Activated T-cell treated with anti-CD3 and anti-CD28 coated beads for 48 hours (primary cell): ENCODE measurements at places on chromosomes 13 and 19.

- DNase-seq, result no peak
These were observed 64.4 kb upstream of the FRY start for GRCh38 chr13:31967155-31967554.

GRCh38 chr13:35593651-35594050, 117.2 kb upstream of the MAB21L1 start:
- no peak for DNase-seq

DNA sequence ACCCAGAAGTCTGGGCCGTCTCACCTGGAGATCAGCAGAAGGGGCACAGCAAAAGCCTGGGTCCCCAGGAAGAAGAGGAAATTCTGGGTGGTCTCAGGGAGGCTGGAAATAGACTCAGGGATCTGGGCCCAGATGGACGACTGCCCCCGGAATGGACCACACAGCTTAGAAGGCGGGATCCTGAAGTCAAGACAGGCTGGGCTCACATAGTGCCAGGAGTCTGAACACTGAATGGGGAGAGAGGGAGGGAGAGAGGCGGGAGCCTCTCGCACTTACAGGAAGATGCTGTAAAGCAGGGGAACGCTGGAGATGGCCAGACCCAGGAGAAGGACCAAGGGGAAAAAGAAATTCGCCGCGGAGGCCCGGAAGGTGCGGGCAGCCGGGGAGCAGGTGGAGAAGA, 1.3 kb upstream of the LENG1 start:
- DNase-seq, result no peak

- no peak for DNase-seq
These were observed 3.1 kb upstream of the PRR20A start for GRCh38 chr13:57137585-57137984.

GRCh38 chr13:85935868-85936467, 136.7 kb upstream of the SLITRK6 start:
- DNase-seq, result no peak

GRCh38 chr13:111304041-111304544, 16.3 kb upstream of the TEX29 start:
- no peak for DNase-seq

GRCh38 chr13:42574011-42574410, at the start of gene TNFSF11:
Gene TNFSF11, plus strand, starts transcription at chr13:42574152. Its CDS starts 152 bp downstream, at chr13:42574304.
- peak; percentile 28 for DNase-seq

DNA sequence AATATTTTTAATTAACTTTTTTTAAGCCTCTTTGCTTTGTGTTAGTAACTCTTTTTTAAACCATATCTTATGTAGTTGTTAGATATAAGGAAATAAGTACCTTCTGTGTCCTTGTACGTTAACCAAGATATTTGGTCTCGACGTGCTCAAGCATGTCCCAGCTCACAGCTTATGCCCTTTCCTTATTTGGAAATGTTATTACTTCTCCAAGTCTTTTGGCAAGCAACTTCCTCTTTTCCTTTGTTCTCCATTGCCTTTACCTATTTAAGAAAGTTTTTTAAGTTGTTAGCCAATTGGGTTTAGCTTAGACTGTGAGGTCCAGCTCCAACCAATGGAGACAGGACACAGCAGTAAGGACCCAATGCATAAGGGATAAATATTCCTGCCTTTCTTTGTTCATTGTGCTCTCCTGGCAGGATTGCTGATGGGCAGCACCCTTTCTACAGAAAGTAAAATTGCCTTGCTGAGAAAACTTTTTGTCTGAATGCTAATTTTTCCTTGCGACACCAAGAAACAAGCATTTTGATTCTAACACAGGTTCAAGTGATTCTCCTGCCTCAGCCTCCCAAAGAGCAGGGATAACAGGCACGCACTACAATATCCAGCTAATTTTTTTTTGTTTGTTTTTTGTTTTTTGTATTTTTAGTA, 5.2 kb downstream of the DKKL1 start:
- DNase-seq, result no peak

DNA sequence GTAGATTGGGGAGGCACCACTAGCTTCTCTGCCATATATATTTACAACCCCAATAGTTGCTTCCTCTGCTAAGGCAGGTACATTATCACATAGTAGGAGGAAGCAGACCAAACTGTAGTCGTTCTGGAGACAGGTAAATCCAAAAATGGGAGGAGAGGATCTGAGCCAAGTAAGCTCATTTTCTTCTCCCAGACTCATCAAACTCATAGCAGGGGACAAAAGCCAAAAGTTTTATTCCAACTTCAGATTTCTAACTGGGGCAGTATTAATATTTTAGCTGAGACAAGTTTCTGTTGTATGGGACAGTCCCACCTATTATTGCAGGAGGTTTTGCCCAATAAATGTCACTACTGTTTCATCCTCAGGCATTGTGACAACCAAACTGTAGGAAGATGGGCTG, 7.8 kb upstream of the IGSF23 start:
- no peak for DNase-seq

DNA sequence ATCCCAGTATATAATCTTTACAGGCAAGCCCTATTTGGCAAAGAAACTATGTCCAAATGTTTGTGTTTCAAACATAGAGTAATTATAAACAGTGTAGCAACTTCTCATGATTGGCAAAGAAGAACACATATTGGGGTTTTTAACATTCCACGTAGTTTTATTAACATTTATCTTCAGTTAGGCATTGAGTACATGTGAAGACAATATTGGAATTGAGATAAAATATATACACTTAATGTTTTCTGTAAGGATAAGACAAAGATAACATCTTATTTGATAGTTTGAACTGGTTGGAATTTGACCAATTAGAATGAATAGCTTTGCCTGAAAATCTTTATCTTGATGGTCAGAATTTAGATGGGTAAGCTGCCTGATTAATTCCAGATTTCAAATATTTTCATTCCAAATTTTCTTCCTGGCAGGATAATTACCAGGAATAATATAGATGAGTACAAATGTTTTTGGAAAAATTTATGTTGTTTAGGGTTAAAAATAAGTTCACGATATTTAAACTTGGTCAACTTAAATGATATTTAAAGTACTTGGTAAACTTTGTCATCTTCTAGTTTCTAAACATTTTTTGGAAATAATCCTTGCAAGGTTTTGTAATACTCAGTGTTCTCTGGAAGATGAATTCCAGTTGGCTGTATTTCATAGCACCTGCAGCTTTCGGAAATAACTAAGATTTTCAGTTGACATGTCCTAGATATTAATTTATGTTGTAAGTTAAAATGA, 536.5 kb upstream of the SPRY2 start:
- DNase-seq, result no peak

DNA sequence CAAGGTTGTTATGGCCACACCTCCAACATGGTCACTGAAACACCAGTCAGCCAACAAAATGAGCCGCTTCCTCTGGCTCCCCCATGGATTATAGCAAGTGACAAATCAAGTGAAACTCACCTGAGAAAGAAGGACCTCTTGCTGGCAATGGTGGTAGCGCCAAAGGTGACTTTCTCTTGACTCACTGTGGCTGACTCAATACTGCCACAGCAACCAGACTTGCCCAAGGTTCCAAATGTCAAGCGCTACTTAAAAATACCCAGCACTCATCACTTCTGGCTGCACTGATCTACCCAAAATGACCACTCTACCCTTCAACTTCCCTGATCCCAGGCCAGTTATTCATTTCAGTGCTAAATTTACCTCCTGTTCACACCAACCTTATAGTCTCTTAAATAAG, 495.5 kb downstream of the FOXO1 start:
- peak; percentile 47 for DNase-seq

DNA sequence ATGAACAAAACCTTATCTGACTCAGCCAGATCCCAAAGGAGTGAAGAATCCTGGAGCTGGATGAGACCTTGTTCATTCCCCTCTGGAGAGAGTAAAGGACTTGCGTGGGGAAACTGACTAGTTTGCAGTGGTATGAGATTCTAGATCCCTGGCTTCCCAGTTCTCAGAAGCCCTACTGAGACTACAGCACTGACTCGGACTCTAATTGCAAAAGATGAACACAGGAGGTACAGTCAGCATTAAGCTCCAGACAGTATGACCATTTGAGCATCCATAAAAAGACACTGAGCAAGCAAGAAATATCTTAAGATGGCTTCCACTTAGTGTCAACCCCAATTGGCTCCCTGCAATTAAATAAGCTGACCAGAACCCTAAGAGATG, 6.8 kb downstream of the ZC3H4 start:
- no peak for DNase-seq

- DNase-seq, result no peak
These were observed 31.1 kb downstream of the ZNF571 start for GRCh38 chr19:37563518-37563917.

GRCh38 chr19:913080-913748, at the start of gene R3HDM4:
Gene R3HDM4, minus strand, starts transcription at chr19:913219. Its CDS starts 62 bp downstream, at chr19:913157.
- peak; percentile 86 for DNase-seq

DNA sequence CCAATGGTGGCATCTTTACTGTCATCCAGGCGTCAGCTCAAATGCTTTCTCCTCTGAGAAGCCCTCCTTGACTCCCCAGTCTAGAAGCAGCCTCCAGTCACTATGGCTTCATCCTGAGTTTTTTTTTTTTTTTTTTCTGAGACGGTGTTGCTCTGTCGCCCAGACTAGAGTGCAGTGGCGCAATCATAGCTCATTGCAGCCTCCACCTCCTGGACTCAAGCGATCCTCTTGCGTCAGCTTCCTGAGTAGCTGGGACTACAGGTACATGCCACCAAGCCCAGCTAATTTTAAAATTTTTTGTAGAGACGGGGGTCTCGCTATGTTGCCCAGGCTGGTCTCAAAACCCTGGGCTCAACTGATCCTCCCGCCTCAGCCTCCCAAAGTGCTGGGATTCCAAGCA, 4.2 kb downstream of the NRTN start:
- no peak for DNase-seq

DNA sequence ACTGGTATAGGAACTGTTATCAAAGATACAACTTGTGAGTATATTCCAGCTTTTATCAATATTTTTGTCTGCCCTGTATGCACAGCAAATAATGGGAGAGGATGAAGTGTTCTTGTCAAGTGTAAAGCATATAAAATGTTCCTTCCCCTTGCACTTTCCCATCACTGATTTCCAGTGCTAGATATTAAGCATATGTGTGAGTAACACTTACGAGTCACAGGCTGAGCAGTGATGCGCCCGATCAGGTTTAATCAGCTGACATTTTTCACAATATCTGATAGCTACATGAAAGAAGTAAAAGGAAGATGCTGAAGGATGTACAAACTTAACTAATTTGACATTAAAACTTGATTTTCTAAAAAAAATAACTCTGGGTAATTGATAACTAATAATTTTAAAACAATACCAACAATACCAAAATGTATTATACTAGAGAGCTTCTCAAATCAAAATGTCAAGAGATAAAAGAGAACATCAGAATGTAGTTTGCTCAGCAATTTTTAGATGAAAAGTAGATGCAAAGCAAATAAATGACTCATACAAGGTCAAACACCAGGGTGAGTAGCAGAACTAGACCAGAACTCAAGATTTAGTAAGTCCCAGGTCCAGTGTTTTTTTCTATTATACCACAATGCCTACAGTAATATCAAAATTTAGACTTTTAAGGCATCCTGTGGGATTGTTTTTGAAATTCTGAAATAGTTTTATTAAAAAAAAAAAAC, 56.4 kb downstream of the ZDHHC20 start:
- DNase-seq, result no peak

DNA sequence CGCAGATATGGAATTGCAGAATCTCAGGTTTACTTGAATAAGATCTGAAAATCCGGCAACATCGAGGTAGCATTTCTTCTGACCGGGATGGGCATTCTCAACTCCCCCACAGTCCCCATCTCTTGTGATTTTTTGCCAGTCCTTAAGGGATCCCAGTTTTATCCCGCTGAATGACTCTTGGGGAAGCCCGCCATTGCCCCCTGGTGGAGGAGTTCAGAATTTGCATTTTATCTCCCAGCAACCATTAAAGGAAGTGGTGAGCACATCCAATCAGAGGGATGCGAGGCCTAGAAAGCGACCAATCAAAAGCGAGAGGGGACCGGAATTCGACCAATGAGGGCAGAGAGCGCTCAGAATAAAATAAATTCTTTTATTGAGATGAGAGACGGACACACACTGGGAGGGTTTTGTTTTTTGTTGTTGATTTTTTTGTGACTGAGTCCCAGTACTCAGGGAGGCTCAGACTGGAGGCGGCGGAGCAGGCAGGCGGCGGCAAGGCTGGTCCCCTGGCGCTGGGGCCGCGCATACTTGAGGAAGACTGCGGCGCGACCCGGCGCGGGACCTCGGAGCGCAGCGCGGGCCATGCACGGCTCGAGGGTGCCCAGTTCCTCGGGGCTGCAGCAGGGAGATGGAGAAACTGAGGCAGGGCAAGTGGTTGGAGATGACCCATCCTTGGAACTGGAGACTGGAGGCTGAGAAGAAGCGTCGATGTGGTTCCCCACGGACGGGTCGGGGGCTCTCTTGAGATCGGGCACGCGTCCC, 3.9 kb upstream of the TTC9B start:
- peak; percentile 62 for DNase-seq

DNA sequence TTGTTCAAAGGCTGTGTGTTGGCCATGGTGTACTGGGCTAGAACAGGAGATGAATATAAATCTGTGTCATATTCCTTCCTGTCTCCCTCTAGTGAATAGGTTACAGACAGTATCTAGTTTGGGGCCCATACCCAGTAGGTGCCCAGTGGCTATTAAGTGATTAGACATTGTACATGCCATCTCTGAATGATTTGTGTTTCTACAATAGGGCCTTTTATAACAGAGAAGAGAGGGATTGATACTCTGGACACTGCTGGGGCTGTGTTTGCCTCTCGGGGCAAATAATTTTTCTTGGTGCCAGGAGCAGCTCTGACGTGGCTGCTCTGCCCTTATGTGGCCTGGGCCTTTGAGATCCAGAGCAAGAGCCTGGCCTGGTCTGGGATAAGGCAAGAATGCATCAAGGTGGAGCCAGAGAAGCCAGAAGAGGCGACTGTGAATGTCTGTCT, 403.1 kb downstream of the SPRY2 start:
- no peak for DNase-seq

GRCh38 chr19:30817197-30817596, 445.0 kb downstream of the ZNF536 start:
- DNase-seq, result no peak

DNA sequence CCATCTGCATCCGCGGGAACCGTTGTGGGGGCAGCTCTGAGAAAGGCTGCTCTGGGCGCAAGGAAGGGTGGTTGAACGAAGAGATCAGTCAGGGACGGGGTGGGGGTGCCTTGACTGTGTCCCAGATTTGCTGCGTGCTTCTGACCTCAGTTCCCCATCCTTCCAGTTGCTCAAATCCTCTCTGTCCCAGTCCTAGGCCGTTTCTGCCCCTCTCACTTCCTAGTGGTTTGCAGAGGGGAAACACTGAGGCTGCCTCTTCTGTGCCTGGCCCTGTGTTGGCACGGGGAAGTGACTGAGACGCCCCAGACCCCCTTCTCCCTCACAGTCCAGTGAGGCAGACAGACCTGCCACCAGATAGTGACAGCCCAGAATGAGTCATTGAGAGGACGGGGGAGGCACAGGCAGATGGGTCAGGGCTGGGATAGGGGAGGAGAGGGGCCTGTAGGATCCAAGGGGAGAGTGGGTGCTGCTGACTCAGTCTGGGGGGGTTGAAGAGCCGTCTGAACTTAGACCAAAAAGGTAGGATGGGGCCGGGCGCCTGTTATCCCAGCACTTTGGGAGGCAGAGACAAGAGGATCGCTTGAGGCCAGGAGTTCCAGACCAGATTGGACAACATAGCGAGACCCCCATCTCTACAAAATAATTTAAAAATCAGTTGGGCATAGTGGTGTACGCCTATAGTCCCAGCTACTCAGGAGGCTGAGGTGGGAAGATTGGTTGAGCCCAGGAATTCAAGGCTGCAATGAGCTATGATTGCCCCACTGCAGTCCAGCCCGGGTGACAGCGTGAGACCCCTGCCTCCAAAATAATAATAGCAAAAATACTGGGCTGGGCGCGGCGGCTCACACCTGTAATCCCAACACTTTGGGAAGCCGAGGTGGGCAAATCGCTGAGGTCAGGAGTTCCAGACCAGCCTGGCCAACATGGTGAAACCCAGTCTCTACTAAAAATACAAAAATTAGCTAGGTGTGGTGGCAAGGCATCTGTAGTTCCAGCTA, 26.5 kb downstream of the NUMBL start:
- peak; percentile 4 for DNase-seq
